DMS79 (cell line): ENCODE measurements at places on chromosomes 7 and 10.

- no peak for DNase-seq
Observed at GRCh38 chr7:114175125-114175524, 239.5 kb upstream of the FOXP2 start.

GRCh38 chr10:127117125-127117524 is 79.3 kb downstream of the INSYN2A start:
- DNase-seq: no peak

- no peak for DNase-seq
Observed at GRCh38 chr10:21292763-21293517, 232.5 kb downstream of the SKIDA1 start.

GRCh38 chr7:41054960-41055661 is 647.8 kb downstream of the INHBA start:
- DNase-seq: no peak

DNA sequence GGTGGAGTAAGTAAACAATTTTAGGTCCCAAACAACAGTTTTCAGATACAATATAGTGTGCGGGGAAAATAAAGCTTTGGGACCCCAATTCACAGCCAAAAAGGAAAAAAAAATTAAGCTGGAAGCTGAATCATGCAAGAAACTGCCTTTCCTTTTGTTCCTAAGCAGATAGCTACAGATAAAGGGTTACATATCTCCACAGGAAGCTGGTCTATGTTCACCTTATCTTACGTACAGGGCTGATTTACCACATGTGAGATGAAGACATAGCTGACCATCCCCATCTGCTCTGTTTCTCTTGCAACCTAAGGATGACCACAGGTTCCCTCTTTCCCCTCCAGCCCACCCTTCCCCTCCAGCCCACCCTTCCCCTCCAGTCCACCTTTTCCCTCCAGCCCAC is 14.2 kb upstream of the PFKP start:
- DNase-seq: no peak
